ENCODE measurements at places on chromosomes 5 and 9.

GRCh38 chr5:10291692-10292339 is 15.9 kb downstream of the CMBL start:
- DNase-seq: no peak

DNA sequence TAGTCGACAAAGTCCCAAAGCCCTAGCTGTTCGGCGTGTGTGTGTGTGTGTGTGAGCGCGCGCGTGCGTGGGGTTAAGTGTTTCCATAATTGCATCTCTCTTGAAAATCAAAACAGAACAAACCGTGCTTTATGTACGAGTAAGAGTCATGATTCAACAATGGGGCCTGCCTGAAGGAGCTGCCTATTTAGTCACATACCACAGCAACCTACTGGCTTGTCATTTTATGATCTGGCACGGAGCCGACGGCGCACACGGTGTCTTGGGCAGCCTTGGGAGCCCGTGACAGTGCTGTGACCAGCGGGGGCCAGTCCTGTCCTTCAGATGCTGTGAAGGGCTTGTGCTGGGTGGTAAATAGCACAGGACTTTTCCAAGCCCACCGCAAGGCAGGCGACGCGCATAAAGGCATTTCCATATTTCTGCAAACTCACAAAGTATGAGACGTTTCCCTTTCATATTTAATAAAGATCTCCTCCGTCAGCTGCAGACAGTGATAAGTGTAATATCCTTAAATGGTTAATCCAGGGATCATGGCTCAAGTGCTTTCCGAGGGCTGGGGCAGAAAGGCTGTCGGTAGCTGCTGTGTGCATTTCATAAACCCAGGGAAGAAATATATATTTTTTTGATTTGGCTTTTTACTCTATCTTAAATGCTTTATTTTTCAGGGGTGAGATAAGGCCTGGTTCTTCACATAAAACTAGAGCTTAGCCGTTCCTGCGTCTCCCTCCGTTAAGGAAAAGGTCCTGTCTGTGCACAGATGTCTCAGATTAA is 270.2 kb upstream of the IRX1 start:
- DNase-seq: no peak

GRCh38 chr5:131258733-131259132 is 5.1 kb upstream of the CDC42SE2 start:
- DNase-seq: no peak

- DNase-seq: no peak
Measured at GRCh38 chr5:10376544-10376943, 23.0 kb downstream of the MARCHF6 start.

DNA sequence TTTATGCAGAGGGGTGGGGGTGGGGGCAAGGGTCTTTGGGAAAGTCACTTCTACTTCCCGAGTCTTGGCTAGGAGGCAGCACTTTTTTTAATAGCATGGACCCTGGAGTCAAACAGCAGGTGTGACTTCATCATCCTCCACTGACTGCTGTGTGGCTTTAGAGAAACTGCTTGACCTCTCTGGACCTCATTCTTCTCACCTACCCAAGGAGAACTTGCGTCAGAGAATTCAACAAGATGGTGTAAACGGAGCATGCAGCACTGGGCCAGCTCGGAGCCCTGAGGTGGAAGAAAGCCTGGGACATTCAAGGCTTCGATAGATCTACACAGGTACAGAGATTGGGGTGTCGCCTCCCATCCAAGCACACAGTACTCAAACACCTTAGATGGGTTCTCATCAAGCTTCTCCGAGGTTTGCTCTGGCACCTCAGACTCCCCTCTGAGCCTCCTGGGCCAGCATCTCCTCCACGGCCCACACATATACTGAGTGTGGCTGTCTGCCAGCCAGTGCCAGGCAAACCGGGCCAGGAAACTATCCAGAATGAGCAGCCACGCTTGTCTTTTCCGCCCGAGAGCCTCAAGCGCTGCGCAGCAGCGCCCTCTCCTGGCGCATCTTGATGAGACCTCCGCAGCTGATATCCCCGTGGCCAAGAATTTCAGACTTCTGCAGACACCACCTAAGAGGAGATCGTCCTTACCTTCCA is 4.6 kb upstream of the SLC25A48 start:
- peak; percentile 38 for DNase-seq

DNA sequence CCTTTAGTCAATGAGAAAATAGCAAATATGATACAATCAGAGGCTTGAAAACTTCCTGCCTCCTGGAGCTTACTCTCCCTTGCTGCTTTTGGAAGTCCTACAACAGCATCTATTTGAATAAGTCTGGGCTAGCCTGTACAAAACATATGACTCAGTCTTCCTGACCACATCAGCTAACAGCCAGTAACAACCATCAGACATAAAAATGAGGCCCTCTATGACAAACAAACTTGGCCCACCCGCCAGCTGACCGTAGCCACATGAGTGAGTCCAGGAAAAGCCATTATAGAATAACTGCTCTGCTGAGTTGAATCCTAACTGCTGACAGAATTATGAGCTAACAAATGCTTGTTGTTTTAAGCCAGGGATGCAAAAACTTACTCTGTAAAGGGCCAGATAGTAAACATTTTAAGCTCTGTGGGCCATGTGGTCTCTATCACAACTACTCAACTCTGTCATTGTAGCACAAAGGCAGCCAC is 347.6 kb downstream of the PTPRD start:
- DNase-seq: no peak
